ENCODE measurements at places on chromosomes 1 and 21.

DNA sequence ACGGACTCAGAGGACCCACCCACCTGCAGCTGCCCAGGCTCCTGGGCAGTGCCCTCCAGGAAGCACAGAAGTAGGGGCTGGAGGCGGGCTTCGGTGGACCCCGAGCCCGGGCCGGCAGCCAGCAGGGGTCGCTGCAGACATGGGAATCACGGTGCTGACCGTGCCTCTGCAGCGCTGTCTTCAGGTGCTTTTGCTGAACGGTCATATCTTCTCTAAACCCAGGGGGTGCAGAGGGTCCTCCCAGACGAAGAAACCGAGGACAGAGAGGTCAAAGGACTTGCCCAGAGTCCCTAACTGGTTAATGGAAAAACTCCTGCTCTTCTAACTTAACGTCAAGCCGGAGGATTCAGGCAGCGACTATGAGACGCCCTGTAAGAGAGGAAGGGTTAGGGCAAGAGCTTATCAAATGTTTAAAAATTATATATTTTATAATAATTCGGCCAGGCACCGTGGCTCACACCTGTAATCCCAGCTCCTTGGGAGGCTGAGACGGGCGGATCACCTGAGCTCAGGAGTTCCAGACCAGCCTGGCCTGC lies 21.5 kb upstream of the LEFTY2 start:
- H3K27me3 ChIP-seq, result no peaks in the 10 kb centered on the region
- no peak overlapping the region for H3K4me3 ChIP-seq
- H3K4me1 ChIP-seq, result no peaks in the 10 kb centered on the region
- peak; percentile 99 for DNase-seq
- no peak overlapping the region for H3K27ac ChIP-seq

- H3K27ac ChIP-seq, result no peak overlapping the region
- no peaks in the 10 kb centered on the region for H3K27me3 ChIP-seq
- H3K4me3 ChIP-seq, result no peak overlapping the region
Measured at GRCh38 chr21:26070822-26071425, 99.6 kb downstream of the APP start.

- peaks cover 49% of the 10 kb centered on the region for H3K27me3 ChIP-seq
- no peak overlapping the region for H3K27ac ChIP-seq
- H3K4me1 ChIP-seq, result peaks cover 16% of the 10 kb centered on the region
- no peak overlapping the region for H3K4me3 ChIP-seq
- peak; percentile 49 for DNase-seq
- H3K36me3 ChIP-seq, result no peaks in the 10 kb centered on the region
Measured at GRCh38 chr1:92476071-92476631, 10.6 kb downstream of the GFI1 start.

- no peak for DNase-seq
- H3K27me3 ChIP-seq, result no peaks in the 10 kb centered on the region
- H3K4me3 ChIP-seq, result no peak overlapping the region
- H3K36me3 ChIP-seq, result no peaks in the 10 kb centered on the region
Measured at GRCh38 chr1:14851760-14852159, 253.3 kb downstream of the KAZN start.

DNA sequence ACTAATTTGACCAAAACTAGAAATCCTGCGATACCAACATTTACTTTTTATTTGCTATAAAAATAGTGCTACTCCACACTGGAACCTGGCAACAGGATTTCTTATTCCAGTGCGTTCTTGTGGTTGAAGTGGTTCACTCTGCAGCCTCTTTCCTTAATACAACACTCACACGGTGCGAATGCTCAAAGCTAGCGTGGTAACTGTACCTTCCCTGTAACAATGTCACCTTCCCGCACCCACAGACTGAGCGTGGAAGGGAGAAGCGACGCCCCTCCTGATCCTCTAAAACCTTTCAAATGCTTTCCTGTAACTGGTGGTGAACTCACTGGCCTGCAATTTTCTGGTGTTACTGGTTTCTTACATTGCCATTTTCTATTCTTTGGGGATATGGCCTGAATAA lies 132.2 kb downstream of the LRRC53 start:
- no peak for DNase-seq
- peaks cover 6% of the 10 kb centered on the region for H3K4me1 ChIP-seq
- H3K27ac ChIP-seq, result no peak overlapping the region

Data from H1 (cell line).